ENCODE measurements at places on chromosomes 7 and 10.

- DNase-seq, result no peak
Measured at GRCh38 chr10:45599646-45600045, 72.9 kb downstream of the ZFAND4 start.

- no peak for DNase-seq
Measured at GRCh38 chr10:132443983-132444876, 47.2 kb downstream of the PWWP2B start.

DNA sequence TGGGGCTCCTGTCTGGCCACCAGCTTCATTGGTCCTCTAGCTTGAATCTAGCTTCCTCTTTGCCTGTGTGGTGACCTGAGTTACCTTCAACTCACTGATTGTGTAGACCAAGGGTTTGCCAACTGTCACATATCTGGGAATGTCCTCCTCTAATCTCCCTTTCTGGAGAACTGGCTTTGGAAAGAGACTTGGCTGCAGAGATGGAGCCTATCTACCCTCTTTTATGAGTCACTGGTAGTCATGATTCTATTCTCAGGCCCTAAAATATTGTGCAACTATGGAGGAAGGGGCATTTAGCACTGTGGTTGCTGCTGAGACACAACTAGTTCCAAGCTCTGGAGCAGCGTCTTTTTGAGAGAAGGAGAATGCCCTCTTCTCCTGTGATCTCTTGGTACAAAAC, 691.3 kb downstream of the KCNMA1 start:
- no peak for DNase-seq

DNA sequence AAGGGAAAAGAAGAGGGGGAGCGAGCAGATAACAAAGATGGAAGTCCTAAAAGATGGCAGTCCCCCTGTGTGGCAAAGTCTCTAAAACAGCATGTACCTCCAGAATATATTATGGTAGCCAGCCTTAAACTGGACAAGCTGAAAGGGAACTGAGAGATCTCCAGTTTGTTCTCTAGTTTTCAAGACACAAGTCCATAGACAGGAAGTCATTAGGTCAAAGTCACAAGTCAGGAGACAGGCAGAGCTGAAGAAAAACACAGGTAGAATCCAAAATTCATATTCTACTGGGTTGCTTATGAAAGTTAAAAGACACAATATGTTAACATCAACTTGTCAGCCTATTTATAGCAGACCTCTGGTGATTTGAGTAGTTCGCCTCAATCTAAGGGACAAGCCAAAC, 38.7 kb downstream of the FAM107B start:
- DNase-seq, result no peak

DNA sequence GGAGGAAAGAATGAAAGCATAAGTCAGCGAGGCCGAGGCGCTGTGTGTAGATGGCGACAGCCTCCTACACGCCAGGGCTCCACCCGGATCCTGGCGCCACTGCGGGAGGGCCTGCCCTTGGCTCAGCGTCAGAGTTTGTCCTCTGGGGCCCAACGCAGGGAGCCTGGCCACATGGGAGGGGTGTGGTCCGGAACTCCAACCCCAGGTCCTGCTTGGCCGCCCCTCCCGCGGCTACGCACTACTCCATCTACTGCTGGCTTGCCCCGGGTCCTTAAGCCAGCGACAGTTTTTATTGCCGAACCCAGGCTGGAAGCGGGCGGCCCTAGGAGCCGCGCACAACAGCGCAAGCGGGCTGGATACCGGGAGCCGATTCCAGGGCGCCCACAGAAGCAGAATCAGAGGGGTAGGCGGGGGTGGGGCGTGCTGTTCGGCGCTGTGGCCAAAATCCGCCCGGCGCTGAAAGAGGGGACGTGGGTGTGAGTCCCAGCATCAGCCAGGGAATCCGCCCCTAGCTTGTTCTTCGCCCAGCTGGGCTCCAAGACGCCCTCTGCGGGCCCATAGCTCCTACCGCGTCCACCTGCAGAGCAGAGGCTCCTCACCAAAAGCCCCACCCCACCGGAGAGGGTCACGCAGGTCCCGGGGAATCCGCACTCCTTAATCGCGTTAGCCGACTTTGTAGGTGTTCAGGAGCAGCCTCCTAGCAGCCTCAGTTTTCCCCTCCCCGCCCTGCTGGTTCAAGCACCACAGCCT, 4.5 kb downstream of the KAZALD1 start:
- peak; percentile 76 for DNase-seq

- DNase-seq, result no peak
Measured at GRCh38 chr7:23373151-23374004, 74.2 kb downstream of the MALSU1 start.

GRCh38 chr7:140261522-140261921, 84.7 kb upstream of the KDM7A start:
- no peak for DNase-seq

DNA sequence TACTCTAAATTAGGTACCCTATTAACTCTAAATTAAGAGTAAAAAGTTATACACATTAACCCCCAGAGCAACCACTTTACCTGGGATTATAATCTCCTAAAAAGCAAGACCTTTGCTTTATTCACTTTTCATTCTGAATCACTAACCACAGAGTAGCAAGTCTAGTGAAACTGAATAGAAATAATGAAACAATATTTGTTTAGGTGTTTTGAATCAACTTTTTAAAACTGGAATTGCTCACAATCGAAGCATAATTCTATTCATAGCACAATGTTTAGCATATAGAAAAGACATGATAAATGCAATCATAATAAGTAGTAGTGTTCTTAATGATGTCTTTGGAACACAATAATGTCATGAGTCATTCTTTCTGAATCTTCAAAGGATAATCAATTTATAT, 37.0 kb upstream of the CASD1 start:
- no peak for DNase-seq
